Cortex of kidney (tissue), 1 donor: ENCODE measurements at places on chromosomes 5 and 9.

DNA sequence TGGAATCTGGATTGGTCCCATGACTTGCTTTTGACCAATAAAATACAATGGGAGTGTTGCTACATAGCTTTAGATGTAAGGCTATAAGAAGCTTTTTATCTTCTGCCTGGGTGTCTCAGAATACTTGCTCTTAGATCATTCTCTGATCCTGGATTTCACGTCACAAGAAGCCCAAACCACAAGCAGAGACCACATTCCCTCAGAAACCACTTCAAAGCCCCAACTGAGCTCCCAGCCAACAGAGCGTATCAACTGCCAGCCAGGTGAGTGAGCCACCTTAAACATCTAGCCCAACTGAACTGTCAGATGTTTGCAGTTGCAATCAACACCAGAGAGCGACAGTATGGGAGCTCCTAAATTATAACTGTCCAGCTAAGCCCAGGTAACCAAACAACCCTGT, 687.1 kb downstream of the TLE1 start:
- no peak for DNase-seq

DNA sequence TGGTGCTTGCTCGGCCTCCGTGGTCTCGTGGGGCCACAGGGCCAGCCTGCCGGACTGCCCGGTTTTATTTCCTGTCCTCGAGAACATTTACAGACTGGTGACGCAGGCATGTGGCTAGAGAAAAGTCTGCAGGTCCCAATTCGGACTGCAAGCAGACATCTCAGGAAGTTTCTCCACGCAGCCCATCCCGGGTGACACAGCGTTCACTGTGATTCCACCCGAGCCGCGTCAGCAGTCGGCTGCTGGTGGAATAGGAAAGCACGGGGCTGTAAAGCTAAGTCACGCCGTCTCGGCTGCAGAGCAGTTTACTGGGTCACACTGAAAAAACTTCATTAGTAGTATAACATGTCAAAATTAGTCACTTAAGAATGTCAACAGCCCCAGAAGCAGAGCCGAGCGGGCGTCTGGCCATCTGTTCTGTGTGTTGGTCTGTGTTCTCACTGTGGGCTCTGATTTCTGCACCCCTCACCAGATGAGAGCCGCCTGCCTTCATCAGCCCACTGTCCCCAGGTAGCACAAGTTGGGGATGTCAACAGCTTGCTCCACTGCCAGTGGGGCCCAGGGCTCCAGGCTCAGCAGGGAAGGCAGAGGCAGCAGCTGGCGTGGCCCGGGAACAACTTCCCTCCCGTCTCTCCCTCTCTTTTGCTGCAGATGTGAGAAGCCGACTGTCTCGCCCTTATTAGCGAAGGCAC, 363.7 kb downstream of the IRX2 start:
- no peak for DNase-seq

GRCh38 chr5:133785182-133785581, 172.8 kb upstream of the FSTL4 start:
- DNase-seq, result no peak

GRCh38 chr5:131947445-131947844, 2.0 kb upstream of the MEIKIN start:
- DNase-seq, result no peak

- DNase-seq, result no peak
These were observed 22.5 kb downstream of the TMEM268 start for GRCh38 chr9:114633438-114634089.

DNA sequence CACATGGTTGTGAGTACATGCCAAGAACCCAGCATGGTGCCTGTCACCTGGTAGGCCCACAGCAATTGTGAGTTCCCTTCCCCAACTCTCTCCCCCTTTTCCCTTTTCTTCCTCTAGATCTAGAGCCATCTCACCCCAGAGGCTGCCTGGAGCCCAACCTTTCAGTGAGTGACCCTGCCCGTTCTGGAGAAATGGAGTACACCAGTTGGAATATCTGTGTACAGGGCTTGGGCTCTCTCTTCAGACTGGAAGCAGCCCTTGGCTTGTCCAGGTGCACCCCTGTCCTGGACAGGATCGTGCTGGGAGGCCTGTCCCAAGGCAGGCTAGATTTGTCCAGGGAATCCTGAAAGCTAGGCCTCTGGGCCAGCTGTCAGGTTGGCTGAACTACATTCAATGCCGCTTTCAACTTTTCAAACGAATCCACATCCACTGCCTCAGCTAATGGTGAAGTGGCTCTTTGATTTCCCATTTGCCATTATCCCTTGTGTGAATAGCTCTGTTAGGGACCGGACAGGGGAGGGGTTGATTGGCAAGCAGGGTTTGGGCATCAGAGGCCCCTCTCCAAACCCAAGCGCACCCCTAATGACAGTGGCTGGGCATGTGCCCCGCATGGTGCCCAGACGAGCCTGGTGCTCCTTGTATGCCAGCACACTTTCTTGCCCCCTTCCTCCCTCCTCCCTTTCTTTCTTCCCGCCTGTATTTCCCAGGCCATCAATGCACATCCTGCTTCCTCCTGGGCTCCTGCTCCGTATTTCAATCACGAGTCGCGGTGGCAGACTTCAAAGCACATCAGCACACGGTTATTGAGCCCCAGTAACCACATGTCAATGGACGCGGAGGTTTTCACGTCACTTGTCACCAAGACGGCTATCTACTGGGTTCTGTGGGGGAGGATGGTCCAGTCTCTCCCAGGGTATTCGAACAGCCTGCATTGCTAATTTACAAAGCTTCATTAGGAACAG, 211.2 kb downstream of the DAB2IP start:
- DNase-seq, result no peak
